Esophagus squamous epithelium (tissue), 5 donors: ENCODE measurements at places on chromosomes 1 and 21.

GRCh38 chr1:154533952-154534844 is 24.3 kb downstream of the UBE2Q1 start:
- no peak for DNase-seq

- DNase-seq: no peak
Measured at GRCh38 chr1:224622831-224623230, 6.7 kb downstream of the CNIH3 start.

DNA sequence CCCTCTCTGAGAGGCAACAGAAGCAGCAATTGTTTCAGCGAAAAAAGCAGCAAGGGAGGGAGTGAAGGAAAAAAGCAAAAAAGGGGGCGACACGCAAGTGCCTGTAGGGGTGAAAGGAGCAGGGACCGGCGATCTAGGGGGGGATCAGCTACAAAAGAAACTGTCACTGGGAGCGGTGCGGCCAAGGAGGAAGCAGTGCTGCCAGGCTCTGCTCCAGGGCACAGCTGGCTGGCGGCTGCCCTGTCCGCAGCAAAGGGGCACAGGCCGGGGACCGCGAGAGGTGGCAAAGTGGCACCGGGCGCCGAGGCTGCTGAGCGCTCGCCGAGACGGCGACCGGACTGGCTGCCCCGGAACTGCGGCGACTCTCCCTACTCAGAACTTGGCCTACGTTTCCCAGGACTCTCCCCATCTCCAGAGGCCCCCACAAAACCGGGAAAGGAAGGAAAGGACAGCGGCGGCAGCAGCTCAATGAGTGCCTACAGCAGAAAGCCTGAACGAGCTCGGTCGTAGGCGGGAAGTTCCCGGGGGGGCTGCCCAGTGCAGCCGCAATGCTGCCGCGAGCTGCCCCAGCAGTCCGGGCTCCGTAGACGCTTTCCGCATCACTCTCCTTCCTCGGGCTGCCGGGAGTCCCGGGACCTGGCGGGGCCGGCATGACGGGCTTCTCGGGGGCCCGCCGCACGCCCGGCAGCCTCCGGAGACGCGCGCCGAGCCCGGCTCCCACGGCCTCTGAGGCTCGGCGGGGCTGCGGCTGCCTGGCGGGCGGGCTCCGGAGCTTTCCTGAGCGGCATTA is 1.0 kb upstream of the CDKN2C start:
- no peak for DNase-seq

- DNase-seq: no peak
Measured at GRCh38 chr1:1432951-1433803, 2.3 kb upstream of the VWA1 start.

GRCh38 chr1:11134251-11134897 is 34.7 kb upstream of the EXOSC10 start:
- no peak for DNase-seq

DNA sequence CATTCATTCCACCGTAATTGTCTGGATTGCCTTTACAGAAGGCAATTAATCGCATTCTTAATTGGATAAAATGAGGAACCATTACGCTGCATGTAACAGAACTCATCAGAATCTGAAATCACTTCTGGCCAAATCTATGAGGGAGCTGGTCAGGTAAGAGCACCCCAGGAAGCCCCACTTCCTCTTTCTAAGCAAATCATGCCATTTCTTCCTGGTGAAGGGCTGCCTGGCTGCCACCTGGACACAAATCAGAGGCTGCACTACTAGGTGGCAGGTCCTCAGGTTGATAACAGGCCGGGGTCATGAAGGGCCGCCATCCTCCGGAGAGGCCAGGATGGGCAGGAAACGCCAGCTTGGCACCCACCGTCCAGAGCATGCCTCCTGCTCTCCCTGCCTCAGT is 73.7 kb downstream of the CAPZB start:
- DNase-seq: no peak

- DNase-seq: no peak
Measured at GRCh38 chr1:232504651-232505050, 125.3 kb downstream of the SIPA1L2 start.

DNA sequence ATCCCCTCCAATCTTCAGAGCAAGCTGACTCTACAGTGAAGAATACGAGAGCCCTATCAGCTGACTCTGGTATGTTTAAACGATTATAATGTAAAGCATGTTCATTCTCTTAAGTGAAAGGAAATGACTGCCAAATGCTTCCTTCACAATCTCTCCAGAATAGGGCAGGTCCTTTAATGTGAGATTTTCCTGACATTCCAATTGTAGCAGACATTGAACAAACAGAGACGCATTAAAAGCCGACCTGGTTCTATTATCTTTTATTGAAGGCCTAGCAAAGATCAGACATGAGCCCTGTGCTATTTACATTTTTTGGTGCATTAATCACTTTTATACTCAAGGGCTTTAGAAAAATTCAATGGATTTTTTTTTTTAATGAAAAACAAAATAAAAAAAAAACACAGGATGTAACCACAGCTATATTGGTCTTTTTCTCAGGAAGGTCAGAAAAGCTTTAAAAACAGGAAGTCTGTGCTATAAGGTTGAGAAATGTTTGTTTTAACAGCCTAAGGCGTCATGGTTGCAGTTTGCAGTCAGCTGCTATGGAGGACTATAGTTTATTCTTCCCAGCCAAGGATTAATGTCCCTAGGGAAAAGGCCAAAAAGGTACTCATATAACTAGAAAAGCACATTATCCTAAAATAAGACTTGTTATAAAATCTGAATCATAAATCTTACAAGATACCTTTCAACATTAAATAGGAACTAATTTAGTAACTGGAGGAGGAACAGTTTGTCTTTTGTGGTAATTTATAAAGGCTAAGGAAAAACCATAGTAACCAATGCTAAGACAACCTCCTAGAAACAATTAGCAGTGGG is 104.8 kb downstream of the RERE start:
- DNase-seq: no peak

GRCh38 chr21:44263221-44263760 is 1.6 kb upstream of the DNMT3L start:
- no peak for DNase-seq

- no peak for DNase-seq
Measured at GRCh38 chr1:57206038-57206437, 217.8 kb downstream of the DAB1 start.

DNA sequence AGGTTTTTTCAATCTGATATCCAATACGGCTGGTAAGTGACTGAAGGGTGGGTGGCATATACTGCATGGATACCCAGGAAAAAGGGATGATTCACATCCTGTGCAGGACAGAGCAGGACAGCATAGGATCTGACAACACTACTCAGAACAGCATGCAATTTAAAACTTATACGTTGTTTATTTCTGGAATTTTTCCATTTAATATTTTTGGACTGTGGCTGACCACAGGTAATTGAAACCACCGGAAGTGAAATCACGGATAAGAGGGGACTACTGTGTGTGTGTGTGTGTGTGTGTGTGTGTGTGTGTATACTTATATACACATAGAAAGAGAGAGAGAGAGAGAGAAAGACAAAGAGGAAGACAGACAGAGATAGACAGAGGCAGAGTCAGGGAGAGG is 23.0 kb downstream of the ERICH3 start:
- DNase-seq: no peak

DNA sequence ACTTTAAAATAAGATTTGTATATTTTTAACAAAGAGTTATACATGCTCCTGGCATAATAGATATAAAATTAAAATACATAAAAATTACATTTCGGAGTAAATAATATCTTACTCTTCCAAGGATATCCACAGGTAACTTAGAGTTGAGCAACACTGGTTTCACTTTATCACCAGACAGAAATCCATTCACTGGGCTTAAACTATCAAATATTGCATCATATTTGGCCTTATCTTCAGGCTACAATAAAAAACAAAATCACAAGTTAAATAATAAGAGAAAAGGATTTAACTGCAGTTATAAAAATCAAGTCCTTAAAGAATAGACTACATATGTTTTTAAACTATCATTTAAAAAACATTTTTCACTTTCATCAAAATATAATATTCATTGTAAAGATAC is 55.5 kb downstream of the EPS15 start:
- no peak for DNase-seq

DNA sequence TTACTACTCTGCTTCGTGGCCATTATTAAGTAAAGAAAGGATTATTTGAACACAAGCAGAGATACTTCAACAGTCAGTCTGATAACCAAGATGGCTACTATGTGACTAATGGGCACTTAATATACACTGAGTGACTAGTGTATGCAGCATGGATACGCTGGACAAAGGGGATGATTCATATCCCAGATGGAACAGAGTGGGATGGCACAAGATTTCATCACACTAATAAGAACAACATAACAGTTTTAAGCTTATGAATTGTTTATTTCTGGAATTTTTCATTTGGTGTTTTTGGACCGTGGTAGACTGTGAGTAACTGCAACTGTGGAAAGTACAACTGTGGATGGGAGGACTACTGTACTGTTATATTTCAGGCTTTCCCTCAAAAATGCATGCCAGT is 9.4 kb downstream of the ZCCHC17 start:
- no peak for DNase-seq

DNA sequence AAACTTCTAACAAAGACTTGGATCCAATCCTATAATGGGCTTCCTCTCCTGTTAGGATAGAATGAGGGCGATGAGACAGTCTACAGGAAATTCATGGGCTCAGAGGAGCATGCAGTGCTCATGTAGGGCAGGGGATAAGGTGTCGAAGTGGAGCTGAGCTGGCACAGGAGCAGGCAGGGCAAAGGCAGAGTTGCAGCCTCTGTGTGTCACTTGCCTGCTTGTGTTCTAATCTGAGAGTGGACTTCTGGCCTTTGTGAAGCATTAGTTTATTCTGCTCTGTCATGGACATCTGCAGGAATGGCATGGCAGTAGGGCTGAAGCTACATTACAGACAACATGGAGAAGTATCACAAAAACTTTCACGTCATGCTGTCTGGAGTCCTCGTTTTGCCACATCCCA is 32.6 kb downstream of the LHX8 start:
- no peak for DNase-seq

GRCh38 chr1:115951560-115951959 is 24.8 kb upstream of the SLC22A15 start:
- DNase-seq: no peak

DNA sequence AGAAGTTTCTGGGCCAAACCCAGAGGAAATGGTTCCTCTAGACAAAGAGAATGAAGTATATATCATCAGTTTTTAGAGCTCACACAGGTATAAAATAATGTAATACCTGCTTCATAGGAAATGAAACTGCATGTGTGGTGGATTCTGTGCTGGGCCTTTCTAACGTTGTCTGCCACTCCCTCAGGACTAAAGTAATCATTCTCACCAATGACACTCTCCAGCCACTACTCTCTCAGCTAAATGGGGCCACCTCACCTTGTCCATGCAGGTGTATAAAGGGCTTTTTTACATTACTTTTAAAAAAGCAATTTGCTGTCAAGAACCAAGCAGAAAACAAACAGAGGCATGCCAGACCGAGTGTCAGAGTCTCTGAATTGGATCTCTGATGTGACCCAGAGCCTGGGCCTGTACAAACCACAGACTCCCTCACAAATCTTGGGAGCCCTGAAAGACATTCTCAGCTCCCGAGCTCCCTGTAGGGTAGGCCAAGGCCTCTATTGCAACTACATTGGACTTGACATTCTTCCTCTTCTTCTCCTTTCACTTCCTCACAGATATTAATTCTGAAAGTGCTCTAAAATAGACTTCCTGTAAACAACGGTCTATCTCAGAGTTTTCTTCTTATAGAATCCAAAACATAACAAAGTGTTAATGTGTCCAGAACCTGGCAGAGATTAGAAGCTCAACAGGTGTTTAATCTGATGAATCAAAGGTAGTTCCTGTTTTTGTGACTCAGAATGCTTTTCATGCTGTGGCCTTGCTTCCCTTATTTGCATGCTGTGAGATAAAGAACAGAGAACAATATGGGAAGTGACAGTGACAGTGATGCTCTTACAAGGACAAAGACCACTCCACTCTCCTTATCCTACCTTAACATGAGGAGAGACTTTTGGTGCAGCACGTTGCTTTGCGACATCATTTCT is 8.6 kb downstream of the AIM2 start:
- no peak for DNase-seq

DNA sequence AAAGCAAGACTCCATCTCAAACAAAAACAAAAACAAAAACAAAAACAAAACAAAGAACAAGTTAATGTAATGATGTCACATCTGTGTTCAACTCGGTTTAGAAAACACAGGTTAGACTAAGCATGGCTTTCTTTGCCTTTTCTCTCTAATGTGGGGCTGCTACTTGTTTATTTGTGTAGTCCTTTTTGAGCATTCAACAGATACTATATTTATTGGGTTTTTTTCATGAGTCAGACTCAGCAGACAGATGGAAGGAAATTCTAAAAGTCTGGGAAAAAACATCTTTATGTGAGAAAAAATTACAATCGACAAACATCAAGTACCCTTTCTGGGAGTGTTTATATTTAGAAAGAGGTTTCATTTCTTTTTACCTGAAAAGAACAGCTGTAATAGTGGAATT is 22.3 kb upstream of the OTUD3 start:
- DNase-seq: no peak

GRCh38 chr1:117089996-117090395 is 29.9 kb downstream of the TTF2 start:
- no peak for DNase-seq

DNA sequence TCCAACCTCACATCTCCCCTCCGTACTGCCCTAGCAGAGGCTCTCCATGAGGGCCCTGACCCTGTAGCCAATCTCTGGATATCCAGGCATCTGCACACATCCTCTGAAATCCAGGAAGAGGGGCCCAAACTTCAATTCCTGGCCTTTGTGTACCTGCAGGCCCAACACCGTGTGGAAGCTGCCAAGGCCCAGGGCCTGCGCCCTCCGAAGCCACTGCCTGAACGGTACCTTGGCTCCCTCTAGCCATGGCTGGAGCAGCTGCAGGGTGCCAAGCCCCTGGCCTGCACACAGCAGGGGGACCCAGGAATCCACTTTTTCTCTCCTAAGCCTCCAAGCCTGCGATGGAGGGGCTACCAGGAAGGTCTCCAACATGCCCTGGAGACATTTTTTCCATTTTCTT is 84.2 kb downstream of the PTGER3 start:
- no peak for DNase-seq

DNA sequence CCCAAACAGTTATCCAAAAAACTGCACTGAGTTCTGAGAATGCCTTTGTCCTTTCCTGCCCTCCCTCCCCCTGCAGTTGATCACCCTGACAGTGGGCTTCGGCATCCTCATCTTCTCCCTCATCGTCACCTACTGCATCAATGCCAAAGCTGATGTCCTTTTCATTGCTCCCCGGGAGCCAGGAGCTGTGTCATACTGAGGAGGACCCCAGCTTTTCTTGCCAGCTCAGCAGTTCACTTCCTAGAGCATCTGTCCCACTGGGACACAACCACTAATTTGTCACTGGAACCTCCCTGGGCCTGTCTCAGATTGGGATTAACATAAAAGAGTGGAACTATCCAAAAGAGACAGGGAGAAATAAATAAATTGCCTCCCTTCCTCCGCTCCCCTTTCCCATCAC is 8.8 kb upstream of the NHLH1 start:
- no peak for DNase-seq
